ENCODE measurements at places on chromosomes 3 and 15. TPM values are rescaled to one million over a fixed set of nuclear protein-coding genes. Genes with fewer than 3 reads are reported as not detected.

DNA sequence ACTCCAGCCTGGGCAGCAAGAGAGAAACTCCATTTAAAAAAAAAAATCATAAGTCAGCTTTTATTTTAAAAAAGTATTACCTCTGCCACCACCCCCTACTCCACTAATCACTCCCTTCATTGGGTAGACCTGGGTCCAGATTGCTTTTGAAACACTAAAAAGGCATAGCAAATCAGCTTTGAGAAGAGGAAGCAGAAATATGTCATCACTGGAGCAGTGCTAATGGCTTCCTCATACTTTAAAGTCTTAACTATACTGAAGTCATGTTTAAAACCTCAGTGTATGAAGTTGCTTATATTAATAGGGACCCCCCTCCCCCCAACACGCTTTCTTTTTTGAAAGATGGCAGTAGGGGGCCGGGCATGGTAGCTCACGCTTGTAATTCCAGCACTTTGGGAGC, 1.0 kb upstream of the HTR3D start:
- no peak for DNase-seq

DNA sequence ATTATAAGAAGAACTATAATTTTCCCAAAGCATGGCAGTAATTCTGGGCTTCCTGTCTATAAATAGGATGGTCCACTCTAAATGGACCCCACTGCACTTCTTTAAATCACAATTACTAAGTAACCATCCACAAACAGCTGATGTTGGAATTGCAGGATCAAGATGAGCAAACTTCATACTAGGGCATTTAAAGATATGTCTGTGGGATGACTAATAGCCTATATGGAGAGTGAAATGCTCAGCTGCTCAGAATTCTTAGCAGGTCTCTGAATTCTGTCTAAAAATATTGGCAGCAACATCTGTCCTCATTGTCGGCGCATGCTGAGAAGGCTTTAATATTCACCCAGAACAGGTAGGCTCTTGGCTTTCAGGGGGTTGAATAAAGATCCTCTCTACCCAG, 140.4 kb downstream of the SATB1 start:
- DNase-seq: no peak

DNA sequence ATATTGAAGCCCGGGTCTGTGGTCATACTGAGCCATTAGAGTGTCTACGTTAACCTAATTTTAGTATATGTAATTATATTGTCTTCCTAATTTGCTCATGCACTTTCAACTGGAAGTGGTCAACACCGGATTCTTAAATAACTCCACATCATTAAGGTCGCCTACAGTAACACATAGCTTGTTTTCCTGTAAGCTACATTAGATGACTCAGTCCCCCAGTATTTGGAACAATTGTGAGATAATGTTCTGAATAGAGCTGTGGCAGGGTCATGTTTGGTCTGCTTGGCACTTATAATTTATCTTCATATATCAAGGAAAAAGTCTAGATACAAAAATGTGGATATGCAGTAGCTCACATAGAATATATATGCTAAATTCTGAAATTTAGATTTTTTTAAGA, 486.2 kb downstream of the IGSF11 start:
- no peak for DNase-seq

DNA sequence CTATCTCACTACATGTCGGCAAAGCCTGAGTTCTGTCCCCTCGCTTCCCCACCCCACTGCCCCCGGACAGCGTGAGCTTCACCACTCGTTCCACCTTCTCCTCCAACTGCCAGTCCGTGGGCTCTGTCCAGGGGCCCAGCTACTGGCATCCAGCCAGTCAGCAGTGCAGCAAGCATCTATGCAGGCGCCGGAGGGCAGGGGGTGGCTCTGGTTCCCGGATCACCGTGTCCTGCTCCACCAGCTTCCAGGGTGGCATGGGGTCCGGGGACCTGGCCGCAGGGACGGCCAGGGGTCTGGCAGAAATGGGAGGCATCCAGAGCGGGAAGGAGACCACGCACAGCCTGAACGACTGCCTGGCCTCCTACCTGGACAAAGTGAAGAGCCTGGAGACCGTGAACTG, 20.4 kb downstream of the CMTM8 start:
- DNase-seq: no peak

DNA sequence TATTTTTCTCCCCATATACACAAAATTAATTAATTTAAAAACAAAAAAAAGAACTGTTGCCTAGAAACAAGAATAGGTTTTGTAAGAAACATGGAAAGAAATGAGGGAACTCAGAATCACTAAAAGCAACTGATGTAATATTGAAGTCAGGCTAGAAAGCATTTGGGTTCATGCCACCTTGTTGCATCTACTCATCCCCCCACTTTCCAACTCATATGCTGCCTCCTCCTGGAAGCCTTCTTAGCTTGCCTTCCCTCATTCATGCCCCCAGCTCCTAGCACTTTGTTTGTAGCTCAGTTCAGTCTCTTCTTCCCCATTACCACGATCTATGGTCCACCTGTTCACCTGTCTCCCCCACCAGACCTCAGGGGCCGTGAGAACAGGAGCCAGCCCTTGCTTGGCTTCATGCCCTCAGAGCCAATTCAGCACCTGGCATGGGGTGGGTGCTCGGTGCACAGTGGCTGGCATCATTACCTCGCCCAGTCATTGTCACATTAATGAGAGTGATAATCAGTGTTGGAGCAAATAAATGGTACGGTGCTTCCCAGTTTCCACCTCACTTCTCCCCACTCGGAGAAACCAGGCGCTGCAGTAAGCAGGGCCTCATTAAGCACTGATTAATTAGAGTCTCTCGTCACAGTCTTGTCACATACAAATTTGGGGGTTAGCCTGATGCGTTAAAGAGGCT, 62.4 kb upstream of the SLC6A1 start:
- no peak for DNase-seq

DNA sequence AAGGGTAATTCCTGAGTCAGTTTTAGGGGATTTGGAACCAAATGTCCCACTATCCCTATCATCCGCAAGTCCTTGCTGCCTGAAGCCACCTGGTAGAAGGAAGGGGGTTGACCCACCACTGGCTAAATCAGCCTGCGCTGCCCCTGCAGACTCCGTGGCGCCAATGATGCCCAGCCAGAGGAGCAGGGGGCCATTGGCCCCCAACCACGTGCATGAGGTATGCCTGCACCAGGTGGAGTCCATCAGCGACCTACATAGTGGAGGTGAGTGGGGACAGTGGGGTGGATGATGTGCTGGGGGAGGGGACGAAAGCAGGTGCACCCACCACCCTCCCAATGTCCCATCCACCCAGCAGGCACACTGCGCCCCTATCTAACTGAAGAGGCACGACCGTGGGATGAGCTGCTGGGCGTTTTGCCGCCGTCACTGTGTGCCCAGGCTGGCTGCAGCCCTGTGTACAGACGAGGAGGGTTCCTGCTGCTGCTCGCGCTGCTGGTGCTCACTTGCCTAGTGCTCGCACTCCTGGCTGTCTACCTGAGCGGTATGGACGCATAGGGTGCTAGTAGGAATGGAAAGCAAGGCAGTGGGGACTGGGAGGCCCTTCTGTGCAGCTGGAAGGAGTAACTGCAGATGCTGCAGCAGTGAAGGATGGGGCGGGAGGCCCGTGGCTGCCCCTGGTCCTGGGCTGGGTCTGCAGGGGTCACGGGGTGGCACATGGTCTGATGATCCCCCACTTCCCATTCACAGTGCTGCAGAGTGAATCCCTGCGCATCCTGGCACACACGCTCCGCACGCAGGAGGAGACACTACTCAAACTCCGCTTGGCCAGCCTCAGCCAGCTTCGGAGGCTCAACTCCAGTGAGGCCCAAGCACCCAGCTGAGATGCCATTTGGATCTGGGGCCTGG, 5.7 kb downstream of the IFRD2 start:
- no peak for DNase-seq

GRCh38 chr3:113560831-113561623, 28.7 kb downstream of the SIDT1 start:
- DNase-seq: no peak

GRCh38 chr3:8882171-8882593, 81.1 kb downstream of the RAD18 start:
- no peak for DNase-seq

GRCh38 chr15:72141171-72142084, 23.2 kb downstream of the SENP8 start:
- no peak for DNase-seq

CCDC54 gene
- not detected for total RNA-seq

MELTF gene
- total RNA-seq: 6.9 TPM

THAP10 gene
- 3.2 TPM for total RNA-seq

DNA sequence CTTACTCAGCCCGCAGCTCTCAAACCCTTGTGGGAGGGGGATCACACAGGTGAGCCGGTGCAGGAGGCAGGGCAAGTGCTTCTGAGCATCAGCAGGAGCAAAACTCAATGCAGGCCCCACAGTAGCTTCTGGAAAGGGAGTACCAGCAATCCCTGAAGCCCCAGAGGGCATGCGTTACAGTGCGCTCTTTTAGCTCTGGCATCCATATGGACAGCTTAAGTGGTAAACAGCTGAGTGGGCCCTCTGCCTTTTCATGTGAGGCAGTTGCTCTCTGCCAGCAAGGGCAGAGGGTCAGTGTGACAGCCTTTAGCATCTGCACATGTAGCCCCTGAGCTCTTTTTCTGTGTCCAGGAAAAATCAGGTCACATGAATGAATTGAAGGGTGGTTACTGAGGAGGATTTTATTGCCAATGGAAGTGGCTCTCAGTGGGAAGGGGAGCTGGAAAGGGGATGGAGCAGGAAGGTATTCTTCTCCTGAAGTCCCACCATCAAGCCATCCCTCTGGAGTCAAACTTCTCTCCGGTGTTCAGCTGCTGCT, 464.3 kb upstream of the THRB start:
- DNase-seq: no peak

ATP10A gene
- 14.3 TPM for total RNA-seq

DNAJB11 gene
- total RNA-seq: 34.9 TPM

PPM1L gene
- 23.6 TPM for total RNA-seq

CHRD gene
- total RNA-seq: 8.0 TPM

DNA sequence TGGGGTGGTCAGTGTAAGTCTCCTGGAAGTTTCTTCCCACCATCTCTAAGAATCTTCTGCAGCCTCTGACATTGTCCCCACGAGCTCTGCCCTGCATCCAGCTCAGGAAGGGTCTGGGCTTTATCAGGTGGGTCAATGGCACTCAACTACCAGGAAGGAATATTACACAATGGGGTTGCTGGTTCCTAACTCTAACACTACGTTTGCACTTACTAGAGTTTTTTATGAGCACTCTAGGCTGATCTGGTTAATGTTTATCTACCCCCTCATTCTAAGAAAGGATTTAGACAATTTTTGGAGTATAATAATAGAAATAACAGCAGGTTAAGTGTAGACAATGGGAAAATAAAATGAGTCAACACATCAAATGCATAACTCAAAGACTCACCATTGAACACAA, 411.1 kb upstream of the RGMA start:
- no peak for DNase-seq

- no peak for DNase-seq
These were observed 106.3 kb downstream of the ZBTB20 start for GRCh38 chr3:115040673-115041286.

DNA sequence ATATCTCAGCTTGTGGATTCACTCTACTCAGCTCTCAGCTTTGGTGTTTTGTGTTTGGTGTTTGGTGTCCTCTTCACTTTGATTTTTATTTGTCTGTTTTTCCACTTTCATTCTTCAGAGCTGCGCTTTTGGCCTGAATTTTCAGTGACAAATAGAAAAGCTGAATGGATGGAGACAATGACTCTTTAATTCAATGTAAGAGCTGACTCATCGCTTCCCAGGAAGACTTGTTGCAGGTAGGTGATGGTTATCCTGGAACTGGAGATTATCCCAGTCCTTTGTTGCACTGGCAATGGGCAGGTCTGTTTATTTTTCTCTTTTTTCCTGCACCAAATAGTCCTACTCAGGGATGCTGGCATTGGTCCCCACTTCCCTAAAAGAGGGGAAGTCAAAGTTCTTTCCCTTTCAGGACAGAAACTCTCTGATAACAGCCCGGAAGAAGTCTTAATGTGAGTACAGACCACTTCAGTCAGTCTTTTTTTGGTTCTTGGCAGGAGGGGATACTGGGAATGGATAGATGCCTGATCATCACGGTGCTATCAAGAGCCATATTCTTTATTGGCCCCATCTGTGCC, 12.4 kb upstream of the AEN start:
- no peak for DNase-seq

DNA sequence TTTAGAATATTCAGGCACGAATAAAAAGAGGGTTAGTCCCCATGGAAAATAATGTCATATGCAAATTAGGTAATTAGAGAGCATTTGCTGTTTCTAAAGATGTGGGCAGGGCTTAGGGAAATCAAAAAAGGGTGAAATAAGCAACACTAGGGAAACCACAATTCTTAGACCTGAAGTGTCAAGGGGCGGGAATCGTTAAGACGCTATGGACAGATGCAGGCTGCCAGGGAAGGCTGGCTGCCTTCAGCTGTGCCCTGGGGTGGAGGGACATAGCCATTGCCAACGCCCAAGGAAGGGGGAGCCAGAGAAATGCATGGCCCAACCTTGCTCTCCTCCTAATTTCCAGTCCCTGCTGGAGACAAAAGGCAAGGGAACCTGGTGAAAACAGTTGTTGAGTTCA, 141.7 kb upstream of the PROK2 start:
- DNase-seq: no peak

GRCh38 chr3:105542282-105543019, 175.7 kb downstream of the ALCAM start:
- DNase-seq: no peak

DNA sequence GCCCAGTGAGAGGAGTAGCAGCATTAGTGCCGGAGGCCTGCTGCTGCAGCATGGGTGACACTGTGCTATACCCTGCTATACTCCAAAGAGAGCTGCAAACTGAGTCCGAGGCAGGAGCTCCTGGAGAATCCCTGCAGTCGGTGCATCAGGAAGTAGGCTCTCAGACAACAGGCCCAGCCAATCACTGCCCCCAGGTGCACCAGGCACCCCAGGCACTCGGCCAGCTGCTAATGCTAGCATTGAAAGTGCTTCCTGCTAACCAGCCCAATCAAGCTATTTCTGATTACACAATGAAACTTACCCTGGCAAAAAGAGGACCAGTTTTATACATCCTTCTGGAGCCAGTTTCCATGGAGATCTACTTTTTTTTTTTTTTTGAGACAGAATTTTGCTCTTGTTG, 45.6 kb upstream of the IREB2 start:
- peak; percentile 40 for DNase-seq

GRCh38 chr15:70071799-70072198, 25.9 kb downstream of the TLE3 start:
- no peak for DNase-seq

- DNase-seq: no peak
These were observed 39.1 kb downstream of the MYO9A start for GRCh38 chr15:72078887-72079286.

CISH gene
- total RNA-seq: 7.6 TPM

DNA sequence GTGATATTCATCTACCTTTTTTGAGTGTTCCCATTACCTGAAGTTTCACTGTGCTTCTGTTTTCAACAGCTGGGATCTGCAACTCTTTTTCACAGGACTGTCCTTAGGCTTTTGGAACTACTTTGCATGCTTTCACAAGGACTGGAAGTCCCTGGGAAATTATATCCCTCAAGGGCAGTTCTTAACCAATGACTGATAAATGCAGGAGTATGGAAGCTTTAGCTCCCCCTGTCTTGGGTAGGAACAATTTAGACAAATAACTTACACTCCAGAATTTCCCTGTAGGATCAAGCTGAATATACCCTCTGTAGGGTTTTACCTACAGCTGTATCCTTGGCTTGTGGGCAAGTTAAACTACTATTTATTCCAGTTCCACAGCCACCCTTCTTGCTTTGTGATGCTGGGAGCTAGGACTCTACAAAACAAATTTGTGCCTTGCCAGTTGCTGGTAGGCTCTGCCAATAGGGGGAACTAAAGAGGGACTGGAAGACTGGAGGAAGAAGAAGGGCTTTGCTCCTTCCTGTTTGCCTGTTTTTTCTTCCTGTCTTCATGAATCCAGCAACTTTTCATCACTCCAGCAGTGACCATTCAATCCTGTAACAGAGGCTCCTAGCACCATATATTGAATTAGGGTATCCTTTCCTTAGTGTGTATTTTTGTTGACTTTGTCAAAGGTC, 6.8 kb upstream of the ZNF280D start:
- no peak for DNase-seq
